Renal cortical epithelial cell (primary cell): ENCODE measurements at places on chromosomes 3 and 15.

GRCh38 chr15:71698742-71699141, 111.6 kb upstream of the NR2E3 start:
- DNase-seq = no peak

DNA sequence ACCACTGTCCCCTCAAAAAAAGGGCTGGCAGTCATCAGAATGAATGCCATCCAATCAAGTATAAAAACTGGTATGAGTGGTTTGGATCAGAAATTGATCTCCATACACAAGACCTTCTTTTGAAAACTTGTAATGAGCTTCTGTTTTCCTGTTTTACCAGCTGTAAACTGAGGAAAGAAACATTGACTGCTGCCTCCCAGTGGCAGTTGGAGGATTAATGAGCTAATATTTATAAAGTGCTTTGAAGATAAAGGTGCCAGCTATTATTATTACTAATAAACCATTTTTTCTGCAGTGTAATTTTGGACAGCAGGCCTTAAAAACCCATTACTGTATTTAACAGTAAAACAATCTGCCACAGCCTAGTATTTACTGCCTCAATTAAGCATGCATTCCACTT, 11.4 kb downstream of the CHL1 start:
- DNase-seq = no peak

DNA sequence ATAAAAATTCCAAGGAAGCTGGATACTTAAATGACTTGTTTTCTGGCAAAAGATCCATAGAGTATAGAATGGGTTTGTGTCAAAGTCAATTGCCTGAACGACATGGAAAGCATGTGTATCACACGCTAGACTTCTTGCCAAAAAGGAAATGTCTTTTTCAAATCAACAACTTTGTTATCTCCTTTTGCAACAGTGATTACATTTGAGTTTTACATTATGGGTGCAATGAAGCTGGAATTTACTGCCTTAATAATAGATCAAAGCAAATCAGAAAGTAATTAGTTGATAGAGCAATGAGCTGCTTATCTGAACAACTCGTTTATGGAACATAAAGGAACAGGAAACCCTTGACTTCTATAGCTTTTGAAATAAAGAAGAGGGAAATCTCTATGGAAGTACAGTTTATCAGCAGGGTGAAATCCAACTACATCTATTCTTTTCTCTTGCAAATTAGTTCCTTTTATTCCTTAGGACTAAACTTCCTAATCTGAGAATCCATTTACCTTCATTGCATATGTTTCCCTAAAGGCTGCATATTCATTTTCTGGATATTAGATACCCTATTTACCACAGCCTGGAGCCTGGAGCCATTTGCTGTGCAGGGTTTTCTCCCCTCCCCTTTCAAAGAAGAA, 415.1 kb upstream of the NECTIN3 start:
- no peak for DNase-seq

DNA sequence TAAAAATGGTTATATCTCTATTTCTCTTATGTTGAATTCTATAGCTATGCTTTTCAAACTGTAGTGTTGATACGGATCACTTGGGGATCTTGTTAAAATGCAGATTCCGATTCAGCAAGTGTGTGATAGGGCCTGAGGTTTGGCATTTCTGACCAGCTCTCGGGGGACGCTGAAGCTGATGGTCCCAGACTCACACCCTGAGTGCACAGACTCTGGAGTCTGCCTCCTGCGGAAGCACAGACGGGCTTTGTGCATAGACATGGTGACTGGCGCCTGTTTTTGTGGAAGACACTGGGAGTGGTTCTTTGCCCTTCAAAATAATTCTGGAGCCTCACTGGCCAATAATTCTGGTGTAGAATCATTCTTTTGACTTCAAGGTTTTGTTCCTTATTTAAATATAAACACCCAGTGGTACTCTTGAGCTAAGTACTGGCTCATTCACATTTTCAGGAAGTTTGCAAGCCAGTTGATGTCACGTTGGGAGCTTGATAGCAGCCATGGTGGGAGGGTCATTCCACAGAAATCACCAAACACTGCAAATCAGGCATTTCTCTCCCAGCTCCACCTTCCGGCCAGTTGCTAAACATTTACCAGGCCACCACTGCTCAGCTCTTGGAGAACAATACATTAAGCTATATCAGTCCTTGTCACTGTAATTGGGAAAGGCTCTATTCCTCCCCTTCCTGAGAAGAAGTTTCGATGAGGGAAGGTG, 19.2 kb downstream of the CLDN11 start:
- DNase-seq = peak; percentile 33
